ENCODE measurements at places on chromosomes 2 and 18.

DNA sequence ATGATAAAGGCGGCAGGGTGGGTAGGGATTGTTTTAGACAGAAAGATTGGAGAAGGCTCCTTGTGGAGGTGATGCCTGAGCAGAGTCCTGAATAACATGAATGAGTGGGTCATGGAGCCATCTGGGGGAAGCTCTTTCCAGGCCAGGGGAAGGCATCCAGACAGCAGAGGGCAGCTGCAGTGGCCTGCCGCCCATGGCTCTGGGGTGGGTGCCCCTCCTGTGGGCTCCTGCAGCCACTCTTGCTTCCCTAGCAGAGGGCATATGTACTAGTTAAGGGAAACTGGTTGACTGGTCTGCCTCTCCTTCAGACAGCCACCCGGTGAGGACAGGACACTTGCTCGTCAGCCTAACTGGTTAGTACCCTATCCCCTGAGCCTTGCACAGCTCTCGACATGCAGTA, 46.5 kb upstream of the SLC1A4 start:
- DNase-seq: no peak

DNA sequence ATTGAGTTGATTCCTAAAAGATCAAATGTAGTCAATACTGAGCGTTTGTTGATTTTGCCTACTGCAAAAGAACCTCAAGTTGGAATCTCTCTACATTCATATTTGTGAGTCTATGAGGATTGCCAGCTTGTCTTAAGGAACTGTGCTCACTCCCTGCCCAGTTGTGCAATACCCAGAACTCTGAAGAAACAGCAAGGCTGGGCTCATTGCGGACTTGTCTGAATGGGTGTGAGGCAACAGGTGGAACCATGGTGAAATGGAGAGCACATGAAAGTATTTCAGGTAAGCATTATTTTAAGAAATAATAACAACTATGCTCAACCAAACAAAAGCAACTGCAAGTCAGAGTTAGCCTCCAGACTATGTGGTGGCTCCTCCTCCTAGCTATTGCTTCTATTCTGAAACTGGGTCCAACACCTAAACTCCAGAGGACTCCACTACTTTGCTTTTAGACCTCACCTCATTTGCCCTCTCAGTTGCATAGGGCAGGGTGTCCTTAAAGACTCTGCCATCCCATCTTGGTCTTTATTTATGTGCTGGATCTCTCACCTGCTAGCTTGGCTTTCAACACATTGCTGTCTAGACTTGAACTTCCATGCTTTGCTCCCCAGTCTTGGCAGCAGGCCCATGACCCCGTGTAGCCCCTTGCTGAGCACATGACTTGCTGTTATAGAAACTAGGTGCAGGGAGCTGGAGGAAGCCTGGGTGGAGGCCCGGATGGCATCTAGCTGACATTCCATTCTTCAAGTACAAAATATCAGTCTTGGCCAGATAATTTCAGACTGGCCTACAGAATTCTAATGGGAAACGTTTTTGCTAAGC, 94.8 kb upstream of the ARL5A start:
- DNase-seq: no peak

GRCh38 chr18:55830544-55830943, 242.6 kb upstream of the TCF4 start:
- DNase-seq: no peak

GRCh38 chr18:70337139-70337972, 48.5 kb downstream of the SOCS6 start:
- peak; percentile 66 for DNase-seq

GRCh38 chr18:53754154-53754553, 470.3 kb downstream of the MBD2 start:
- no peak for DNase-seq

DNA sequence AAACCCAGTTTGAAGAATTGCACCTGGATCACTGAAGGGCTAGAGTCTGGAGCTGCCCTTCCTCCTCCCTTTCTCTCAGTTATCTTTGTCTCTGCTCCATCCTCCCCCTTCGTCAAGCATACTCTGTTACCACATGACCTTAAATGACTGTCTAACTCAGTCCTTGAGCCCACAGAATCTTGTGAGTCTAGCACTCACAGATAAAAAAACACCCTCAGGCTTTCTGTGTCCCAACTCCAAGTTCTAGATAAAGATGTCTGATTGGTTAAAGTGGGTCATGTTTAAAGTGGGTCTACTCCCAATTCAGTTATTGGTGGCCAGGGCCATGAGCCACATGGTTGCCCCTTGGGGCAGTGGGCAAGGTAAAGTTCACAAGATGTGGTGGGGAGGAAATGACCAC, 53.5 kb upstream of the CYP1B1 start:
- no peak for DNase-seq

DNA sequence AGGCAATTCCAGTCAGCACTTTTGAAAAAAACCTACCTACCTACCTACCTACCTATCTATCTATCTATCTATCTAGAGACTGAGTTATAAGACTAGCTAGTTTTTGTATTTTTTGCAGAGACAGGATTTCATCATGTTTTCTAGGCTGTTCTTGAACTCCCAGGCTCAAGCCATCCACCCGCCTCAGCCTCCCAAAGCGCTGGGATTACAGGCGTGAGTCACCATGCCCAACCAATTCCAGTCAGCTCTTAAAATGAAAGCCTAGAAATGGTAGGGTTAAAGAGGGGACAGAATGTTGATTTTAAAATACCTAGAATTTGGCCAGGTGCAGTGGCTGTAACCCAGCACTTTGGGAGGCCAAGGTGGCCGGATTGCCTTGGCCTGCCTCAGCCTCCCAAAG, 19.1 kb downstream of the MSH2 start:
- no peak for DNase-seq

DNA sequence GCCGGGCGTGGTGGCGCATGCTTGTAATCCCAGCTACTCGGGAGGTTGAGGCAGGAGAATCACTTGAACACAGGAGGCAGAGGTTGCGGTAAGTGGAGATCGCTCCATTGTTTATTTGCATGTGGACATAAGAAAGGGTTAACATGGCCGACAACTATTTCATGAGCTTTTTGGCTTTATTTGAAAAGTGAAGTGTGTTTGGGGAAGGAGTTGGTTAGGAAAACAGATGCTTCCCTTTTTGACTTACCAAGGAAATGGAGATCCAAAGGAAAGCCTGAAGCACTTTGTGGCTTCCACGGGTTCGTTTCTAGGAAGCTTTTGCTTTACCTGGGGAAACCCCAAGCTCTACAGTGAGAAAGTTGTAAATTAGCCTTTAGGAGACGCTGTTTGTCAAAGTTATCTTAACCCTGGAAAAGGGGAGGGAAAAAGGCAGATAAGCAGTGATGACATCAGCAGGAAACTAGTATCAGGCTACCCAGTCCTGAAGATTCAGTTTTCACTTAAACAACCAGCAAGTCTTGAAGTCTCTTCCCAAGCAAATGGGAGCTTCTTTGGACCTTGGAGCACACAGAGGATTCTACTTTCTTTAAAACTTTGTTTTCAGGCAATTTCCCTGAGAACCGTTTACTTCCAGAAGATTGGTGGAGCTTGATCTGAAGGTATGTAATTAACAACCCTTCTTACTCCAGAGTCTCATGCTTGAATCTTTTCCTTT, at the start of gene CASP10:
Gene CASP10, plus strand, starts transcription at position 492 of the 715 bp plus-strand sequence. CDS start 2,637 bp downstream, outside the sequence.
- no peak for DNase-seq

GRCh38 chr2:144705328-144706245, 185.7 kb upstream of the ZEB2 start:
- peak; percentile 51 for DNase-seq

GRCh38 chr18:43534511-43534910, 257.2 kb upstream of the SYT4 start:
- peak; percentile 31 for DNase-seq

DNA sequence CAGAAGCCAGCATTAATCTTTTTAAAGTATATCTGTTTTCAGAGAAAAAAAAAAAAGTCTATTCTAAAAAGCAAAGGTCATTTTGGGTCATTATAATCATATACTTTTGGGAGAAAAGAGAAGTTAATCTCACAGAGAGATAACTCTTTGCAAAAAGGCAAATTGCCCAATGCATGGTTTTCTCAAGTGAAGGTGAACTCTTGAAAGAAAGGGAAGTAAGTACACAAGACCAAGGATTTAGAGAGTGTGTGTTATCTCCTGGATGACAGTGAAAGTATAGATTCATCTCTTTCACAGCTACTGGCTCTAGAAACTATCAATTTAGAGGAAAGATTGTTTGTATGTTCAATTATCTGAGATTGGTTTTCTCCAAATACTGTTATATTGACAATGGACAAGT, 151.4 kb downstream of the CD8B2 start:
- DNase-seq: no peak

GRCh38 chr2:42775186-42775585, 11.3 kb upstream of the OXER1 start:
- DNase-seq: no peak

DNA sequence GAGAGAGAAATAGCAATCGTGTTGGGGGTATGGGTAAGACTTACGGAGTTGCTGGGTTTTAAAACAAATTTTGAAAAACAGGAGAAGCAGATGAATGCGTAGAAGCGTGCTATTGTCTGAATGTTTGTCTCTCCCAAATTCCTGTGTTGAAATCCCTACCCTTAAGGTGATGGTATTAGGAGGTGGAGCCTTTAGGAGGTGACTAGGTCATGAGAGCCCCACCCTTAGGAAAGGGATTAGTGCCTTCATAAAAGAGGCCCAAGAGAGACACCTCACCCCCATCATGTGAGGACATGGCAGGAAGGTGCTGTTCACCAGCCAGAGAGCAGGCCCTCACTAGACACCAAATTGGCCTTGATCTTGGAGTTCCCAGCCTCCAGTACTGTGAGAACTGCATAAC, 40.7 kb upstream of the FZD7 start:
- no peak for DNase-seq

- DNase-seq: no peak
Measured at GRCh38 chr2:234630801-234631261, 133.9 kb upstream of the ARL4C start.

GRCh38 chr2:65351948-65352595, 80.3 kb downstream of the SPRED2 start:
- DNase-seq: no peak

- DNase-seq: no peak
Measured at GRCh38 chr2:148978706-148979105, 59.8 kb upstream of the LYPD6B start.

DNA sequence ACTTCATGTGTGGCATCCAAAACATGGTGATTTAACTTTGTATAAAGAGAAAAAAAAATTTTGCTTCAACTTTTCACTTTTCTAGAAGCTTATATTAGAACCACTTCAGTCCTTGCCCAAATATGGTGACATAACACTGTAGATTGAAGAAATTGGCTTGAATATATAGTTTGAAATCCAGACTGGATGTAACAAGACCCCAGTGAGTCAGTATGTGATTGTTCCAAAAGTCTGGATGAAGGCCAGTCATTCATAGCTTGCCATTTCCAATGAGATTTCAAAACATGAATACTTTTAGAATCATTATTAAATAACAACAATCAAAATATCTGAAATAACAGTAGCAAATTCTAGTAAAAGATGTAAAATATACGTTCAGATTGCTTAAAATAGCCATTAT, 104.8 kb upstream of the FN1 start:
- peak; percentile 91 for DNase-seq

DNA sequence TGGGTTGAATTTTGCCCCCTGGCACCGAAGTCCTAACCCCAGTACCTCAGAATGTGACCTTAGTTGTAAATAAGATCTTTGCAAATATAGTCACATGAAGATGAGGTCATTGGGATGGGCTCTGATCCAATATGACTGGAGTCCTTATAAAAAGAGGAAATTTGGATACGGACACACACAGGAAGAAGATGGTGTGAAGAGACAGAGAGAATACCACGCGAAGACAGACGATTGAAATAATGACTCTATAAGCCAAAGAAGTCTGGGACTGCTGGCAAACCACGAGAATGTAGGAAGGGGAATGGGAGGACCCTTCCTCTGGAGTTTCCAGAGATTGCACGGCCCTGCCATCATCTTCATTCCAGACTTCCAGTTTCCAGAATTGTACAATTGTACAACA, 98.6 kb downstream of the CPO start:
- no peak for DNase-seq

DNA sequence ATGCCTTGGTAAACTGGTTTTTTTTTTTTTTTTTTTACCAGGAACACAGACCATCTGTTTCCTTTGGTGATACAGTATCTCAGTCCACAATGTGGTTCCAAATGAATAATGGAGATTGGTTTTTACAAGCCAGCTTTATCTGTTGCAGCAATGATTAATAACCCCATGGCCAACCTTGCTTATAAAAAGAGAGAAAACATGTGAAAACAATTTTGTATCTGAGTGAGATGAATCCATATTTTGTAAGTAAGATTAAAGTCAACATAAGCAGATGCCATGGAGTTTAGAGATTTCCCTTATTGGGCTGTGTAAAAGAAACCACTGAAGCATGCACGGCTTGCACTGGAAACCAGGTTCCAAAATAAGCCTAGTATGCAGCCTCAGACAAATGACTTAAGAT, 108.6 kb upstream of the CNTNAP5 start:
- DNase-seq: no peak

DNA sequence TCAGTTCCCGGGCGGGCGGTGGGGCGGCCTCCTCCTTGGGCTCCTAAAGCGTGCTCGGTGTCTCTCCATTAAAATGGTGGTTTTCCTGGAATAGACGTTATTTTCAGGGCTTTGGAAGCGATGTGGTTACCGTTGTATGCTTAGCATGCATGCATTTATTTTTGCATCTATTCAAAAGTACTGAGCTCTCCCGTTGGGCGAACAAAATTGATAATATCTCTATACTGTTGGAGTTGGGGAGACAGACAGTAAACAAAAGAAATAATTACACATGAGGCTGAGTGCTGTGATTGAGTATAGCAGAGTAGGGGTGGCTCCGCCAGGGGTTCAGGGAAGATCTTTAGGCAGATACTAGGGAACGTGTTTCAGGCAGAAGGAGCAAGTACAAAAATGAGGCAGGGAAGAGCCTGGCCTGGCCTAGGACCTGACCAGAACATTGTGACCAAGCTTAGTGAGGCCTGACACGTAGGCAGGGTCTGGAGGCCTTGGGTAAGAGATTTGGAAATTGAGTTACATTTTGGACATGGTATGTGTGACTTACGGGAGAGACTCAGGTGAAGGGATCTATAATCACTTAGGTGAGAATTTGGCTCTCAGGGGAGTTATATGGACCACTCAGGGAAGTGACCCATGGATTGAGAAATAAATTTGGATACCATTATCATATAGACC, 674 bp downstream of the NCAPH start:
- DNase-seq: no peak
